CD4-positive, alpha-beta T cell treated with Interleukin-15 for 4 hours (primary cell): ENCODE measurements at places on chromosomes 1 and 21.

DNA sequence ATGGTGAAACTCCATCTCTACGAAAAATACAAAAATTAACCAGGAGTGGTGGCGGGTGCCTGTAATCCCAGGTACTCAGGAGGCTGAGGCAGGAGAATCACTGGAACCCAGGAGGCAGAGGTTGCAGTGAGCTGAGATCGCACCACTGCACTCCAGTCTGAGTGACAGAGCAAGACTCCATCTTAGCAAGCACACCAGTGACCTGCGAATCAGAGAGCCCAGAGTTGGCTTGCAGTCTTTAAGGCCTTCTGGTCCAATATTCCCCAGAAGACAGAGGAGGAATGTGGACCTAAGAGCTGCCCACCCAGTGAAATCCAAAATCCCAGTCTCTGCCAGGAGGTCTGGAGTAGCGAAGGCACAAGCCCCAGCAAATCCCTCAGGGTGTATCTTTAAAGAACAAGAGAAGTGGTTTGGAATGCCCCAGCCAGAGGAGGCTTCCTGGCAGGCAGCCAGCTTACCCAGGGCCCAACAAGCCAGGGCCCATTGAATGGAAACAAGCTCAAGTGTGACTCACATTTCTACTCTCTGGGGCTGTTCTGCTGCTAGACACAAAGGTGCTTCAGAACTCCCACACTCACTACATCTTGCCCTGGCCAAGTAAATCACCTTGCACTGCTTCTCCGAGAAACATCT, 23.9 kb downstream of the GPR161 start:
- no peak for DNase-seq

DNA sequence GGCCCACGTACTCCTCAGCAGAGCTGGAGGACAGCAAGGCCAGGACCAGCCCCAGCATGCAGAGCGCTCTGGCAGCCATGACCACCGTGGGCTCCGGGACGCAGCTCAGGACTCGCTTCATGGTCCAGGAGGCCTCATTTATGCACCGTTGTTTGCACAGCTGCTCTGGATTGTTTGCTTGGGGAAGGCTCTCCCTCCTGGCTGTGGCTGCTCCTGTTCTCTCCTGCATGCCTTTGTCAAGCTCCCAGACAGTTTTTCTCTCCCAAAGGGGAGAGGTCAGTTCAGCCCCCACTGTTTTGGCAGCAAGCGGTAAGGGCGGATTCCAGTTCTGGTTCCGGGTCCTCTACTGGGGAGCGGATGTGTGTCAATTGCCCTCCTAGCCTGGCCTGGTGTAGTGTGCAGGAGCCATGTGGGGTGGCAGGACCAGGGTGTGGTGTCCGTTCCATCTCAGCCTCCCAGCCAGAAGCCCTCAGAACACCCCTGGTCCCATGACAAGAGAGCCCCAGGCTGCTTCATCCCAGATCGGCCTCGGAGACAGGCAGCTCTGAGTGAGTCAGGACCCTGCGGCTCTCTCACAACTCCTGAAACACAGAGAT, at the start of gene TFF3:
Gene TFF3, minus strand, starts transcription at position 114 of the 596 bp plus-strand sequence. Its CDS starts 35 bp downstream, at position 79.
- DNase-seq: no peak

DNA sequence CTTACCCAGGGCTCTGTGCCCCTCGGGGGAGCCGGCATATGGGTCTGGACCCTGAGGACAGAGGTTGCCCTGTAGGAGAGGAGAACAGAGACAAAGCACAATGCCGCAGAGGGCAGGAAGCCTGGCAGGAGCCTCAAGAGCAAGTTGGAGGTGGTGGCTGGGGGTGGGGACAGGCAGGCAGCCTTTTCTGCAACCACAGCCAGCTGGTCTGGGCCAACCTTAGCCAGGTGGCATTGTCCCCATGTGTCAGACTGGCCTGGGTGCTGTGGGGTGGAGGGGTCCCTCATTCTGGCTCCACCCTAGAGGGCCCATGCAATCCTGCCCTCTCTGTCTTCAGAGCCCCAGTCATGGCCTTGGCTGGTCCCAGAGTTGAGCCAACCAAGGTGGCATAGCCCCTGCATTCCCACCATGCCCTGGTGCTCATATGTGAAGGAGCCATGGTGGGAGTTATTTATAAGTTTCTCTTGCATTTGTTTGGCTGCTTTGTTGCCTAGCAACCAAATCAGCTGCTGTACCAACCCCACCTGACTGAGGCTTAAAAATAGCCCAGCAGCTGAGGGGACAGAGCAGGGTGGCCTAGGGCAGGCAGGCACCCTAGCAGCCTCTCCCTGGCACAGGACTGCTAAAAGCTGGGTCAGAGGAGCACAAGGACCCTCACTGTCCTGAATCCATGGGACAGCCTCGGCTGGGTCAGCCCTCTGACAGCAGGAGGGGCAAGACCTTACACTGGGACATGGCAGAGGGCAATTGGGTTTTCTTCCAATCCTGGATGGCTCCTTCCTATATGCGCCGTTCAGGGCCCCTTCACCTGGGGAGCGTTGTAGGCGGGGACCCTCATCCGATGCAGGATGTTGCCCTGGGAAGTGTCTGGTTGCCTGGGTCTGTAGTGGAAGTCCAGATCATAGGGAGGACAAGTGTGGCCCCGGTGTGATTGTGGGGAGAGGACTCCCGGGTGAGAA, 19.5 kb downstream of the MAP7D1 start:
- DNase-seq: no peak

DNA sequence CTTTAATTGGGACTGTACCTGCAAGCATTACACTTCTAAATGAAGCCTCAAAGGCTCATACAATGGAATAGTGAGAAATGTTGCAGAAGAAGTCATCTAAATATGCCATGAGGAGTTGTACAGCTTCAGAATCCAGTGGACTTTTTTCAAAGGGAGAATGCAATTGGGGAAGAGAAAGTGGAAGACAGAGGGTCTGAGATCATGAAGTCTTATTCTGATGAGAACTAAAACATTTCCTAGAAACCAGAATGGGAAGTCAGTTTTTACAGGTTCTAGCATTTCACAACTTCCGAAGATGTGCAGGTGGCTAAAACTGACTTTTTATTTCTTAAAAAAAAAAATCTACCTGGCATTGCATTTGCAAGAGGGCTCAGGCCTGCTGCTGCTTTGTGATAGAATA, 424.4 kb upstream of the RUNX1 start:
- no peak for DNase-seq

DNA sequence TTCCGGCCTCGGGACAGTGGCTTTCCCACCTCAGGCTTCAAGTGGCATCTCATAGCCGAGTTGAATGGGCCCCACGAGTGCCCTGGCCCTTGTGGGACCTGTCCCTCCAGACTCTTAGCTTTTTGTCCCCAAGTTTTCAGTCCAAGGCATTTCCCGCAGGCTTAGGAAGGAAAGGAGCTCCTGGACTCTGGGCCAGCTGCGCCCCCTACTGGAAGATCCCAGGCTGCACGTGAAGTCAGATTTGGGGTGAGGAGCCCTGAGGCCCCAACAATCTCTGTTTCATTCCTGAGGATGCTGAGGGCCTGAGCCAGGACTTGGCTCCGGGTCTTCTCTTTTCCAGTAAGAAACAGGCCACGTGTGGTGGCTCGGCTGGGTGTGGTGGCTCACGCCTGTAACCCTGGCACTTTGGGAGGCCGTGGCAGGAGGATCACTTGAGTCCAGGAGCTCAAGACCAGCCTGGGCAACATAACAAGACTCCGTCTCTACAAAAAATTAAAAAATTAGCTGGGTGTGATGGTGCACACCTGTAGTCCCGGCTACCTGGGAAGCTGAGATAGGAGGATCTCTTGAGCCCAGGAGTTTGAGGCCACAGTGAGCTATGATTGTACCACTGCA, 67.4 kb downstream of the ARHGEF10L start:
- peak; percentile 22 for DNase-seq

- no peak for DNase-seq
These were observed 65.0 kb downstream of the KIRREL1 start for GRCh38 chr1:158058237-158058985.

DNA sequence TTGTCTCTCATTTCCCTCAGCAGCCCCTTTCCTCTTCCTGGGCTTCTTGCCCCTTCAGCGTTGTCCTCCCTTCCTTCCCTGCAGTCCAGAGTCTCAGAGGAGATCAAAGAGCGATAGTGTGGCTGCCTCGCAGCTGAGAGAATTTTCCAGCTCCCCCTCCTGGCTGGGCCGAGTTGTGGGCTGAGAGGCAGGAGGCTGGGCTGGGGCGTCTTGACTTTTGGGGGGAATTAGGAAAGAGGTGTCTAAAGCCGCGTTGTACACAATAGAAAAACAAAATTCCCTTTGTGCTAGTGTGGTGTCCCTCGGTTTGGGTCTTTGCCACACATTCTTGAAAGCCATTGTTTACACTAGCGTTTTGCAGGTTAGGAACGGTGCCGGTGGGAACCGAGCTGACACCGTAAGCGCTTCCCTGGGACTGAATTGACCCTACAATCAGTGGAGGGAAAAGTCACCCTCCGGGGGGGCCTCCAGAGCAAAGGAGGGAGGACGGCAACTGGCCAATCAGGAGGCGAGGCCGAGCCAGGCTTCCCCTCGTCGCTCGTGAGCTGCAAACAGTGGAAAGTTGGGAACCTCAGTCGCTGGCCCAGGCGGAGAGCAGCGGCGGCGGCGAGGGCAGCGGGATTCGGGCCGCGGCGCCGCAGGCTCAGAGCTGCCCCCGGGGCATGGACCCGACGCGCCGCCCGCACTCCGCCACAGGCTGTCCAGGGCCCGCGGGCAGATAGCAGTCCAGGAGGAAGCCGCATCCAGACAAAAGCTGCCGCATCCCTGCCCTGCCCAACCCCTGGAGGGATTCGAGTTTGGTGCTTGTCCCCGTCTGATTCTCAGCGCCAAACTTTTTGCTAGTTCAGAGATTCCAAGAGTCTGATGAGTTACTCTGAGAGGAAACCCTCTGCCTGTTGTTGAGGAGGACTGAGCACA, at the start of gene HMCN1:
Gene HMCN1, plus strand, starts transcription at position 574 of the 918 bp plus-strand sequence. CDS start 389 bp downstream, outside the sequence.
- no peak for DNase-seq

GRCh38 chr1:167477986-167478385, 40.3 kb downstream of the CD247 start:
- no peak for DNase-seq

GRCh38 chr1:237124856-237125462, 83.0 kb downstream of the RYR2 start:
- DNase-seq: no peak

- no peak for DNase-seq
These were observed 99.3 kb upstream of the ESRRG start for GRCh38 chr1:216822480-216822879.

DNA sequence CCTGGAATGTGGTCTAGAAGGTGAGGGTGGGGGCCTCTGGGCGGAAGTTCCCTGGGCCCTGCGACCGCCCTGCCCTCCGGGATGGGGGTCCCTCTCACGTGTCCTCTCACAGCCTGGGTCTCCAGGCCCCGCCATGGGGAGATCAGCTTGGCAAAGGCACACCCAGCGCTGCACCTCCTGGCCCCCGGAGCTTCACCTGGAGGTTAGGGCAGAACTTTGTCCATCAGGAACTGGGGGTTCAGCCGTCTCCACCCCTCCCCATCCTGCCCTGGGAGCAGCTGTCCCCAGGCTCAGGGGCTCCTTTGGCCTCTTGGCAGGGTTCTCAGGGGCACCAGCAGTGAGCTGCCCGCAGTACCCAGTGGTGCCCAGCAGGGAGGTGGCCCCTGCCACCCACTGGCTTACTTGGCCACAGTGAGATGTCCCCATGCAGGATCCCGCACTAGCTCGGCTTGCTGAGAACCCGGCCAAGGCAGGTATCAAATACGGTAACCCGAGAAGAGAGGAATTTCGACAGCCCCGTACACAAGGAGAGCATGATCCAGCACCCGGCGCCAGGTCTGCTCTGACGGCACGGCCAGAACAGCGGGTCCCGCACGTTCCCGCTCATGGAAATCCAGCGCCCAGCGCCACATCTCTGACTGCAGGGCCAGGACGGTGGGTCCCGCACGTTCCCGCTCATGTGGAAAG, 36.7 kb downstream of the RRP1 start:
- no peak for DNase-seq

GRCh38 chr21:25506887-25507286, 100.4 kb downstream of the MRPL39 start:
- no peak for DNase-seq

- DNase-seq: no peak
These were observed 10.6 kb downstream of the OR2W3 start for GRCh38 chr1:247905910-247906503.

GRCh38 chr1:206897175-206897574, at the start of gene IL24:
IL24 (plus strand) TSS chr1:206897443; CDS start chr1:206897833, 390 bp downstream.
- no peak for DNase-seq

- DNase-seq: no peak
These were observed 41.5 kb downstream of the LYST start for GRCh38 chr1:235825229-235825628.

DNA sequence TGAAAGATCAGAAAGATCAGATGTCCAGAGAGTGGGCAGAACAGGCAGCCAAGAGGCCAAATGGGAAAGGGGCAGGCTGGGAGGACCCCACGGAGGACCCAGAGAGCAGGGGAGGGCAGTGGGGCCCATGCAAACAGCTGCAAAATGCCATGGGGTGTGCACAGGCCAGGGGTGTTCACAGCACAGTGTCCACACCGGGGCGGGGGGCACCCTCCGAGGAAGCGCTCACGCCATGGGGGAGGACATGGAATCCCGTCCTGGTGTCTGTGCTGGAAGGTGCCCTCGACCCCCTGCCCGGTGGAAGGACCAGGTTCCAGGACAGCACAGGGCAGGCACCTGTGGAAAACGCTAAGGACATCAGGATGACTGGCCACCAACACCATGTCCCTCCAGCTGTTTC, 1.5 kb downstream of the INTS11 start:
- no peak for DNase-seq

- DNase-seq: no peak
These were observed 134.0 kb upstream of the ETS2 start for GRCh38 chr21:38671773-38672172.

DNA sequence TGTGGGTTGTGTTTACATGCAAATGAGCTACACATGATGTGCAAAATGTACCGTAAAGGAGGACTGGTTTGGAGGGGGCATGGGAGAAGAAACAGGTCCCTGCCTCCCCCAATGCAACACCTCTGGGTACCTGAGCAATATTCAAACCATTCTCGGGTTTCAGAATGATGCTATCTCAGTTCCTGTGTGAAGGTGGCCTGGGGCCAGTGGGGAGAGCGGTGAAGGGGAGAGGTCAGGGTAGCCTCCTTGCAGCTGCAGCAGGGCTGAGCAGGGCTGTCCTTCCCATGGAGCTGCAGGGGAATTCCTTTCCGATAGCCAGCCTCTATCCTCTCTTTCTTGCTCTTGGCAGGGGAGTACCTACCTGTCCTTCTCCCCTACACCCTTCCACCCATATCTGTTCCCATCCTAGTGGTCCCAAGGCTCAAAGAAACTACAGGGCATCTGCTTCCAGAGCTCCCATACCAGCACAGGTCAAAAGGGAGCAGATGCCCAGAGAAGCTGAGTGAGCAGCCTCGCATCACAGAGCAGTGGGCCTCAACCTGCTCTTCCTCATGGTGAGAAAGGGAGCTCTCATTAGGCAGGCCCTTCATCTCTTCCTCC, 11.9 kb downstream of the MEF2D start:
- DNase-seq: no peak

- DNase-seq: no peak
These were observed 35.8 kb downstream of the ATF6 start for GRCh38 chr1:161801955-161802354.

DNA sequence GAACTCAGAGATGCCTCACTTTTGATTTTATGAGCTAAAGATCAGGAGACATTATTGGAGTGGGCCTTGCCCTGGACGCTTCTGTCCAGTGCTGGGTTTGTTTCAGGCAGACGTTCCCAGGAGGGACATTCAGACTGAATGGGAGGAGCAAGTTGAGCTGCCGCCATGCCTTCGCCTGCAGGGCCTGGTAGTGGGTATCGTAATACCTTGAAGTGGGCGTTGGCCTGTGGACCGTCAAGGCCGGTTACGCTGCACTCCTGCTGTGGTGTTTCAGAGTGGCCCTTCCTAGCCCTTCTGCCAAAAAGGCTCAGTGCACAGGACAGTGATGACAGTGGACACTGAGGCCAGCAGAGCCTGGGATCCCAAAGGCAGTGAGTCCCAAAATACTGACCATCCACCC, 1.6 kb downstream of the FAM3B start:
- no peak for DNase-seq

- DNase-seq: no peak
These were observed 78.7 kb downstream of the DYRK1A start for GRCh38 chr21:37445228-37445627.
